ENCODE measurements at places on chromosomes 6 and 20.

- DNase-seq, result peak; percentile 64
Measured at GRCh38 chr6:113564371-113565171, 292.6 kb upstream of the MARCKS start.

GRCh38 chr6:2783188-2783963 lies 18.2 kb downstream of the WRNIP1 start:
- DNase-seq, result no peak

- DNase-seq, result no peak
Measured at GRCh38 chr6:155247618-155248007, 16.2 kb upstream of the CLDN20 start.

DNA sequence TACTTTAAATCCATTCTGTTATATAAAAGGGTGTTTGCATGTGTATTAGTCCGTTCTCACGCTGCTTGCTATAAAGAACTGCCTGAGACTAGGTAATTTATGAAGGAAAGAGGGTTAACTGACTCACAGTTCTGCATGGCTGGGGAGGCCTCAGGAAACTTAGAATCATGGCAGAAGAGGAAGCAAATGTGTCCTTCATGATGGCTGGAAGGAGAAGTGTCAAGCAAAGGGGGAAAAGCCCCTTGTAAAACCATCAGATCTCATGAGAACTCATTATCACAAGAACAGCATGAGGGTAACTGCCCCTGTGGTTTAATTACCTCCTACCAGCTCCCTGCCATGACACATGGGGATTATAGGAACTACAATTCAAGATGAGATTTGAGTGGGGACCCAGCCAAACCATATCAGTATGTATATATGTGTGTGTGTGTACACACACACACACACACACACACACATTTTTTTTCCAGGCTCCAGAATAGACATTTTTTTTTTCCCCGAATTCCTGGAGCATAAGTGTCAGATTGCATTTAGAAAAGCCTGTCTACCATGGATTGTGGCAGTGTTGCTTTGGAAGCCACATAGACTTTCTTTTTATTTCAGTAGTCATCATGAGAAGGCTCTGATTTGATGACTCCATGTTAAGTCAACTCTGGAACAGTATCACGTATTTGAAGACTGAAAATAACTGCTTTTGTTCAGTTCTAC lies 31.5 kb downstream of the KDM1B start:
- DNase-seq, result no peak

DNA sequence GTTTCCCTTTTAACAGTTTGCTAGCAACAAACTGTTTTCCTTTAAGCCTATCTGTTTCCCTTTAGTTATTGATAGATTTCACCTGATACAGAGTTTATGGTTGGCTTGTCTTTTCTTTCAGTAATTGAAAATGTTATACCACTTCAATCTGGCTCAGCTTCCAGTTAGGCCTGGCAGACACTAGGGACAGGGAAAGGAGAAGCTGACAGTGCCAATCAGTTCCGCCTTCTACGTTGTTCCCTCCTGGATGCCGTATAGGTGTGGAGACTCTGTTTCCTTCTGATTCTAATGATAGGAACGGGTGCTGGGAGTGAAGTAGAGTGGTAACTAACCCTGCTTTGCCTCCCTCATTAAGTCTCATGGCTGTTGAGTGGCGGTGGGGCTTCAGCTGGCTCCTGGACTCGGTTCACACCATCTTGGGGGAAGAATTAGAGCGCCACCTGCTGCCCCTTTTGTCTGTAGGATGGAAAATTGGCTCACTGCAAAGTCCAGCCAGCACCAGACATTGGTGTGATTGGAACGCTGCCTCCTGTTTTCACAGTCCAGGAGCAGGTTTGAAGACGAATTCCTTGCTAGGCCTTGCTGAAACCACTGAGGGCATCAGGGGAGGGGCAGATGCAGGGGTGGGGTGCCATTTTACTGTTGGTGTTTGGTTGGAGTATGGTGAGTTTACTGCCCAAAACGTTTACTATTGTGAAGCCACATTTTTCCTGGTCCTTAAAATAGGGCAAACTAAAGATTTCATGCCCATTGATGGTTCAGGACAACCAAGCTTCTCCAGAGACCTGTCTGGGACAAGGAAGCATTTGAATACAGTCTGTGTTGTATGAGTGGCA lies 1729.5 kb downstream of the GRIK2 start:
- DNase-seq, result peak; percentile 10

Measured in urinary bladder (tissue), 4 donors.